ENCODE measurements at places on chromosomes 2 and 18.
A peak's percentile ranks its signal among the peaks of the same experiment; 100 is the strongest.

DNA sequence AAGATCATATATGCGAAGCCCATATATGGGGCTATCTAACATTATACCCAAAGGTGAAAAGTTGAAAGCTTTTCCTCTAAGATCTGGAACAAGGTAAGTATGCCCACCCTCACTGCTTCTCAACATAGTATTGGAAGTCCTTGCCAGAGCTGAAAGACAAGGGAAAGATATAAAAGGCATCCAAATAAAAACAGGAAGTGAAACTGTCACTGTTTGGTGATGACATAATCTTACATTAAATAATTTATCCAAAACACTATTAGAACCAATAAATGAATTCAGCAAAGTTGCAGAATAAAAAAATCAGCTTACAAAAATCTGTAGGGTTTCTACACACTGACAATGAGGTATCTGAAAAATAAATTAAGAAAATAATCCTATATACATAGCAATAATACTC lies 205.8 kb downstream of the INSIG2 start:
- DNase-seq: no peak

DNA sequence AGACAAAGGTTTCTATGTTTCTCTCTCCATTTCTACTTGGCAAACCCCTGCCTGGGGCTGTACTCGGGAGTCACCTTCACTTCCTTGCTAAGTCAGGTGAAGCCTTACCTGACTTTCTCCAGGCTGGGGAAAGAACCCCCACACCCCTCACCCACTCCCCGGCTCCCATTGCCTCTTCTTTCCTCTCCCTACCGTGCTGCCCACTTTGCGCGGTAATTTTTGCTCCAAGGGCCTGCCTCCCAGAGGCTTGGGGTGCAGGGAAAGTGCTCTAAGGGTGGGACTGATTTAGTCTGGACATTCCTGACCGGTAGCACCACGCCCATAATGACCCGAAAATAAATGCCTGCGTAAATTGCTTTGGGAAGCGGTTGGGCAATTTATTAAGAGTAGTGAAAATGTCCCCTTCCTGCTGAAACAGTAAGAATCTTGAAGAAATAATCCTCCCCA lies 49.1 kb upstream of the ATP6V1B1 start:
- DNase-seq: peak; percentile 45

DNA sequence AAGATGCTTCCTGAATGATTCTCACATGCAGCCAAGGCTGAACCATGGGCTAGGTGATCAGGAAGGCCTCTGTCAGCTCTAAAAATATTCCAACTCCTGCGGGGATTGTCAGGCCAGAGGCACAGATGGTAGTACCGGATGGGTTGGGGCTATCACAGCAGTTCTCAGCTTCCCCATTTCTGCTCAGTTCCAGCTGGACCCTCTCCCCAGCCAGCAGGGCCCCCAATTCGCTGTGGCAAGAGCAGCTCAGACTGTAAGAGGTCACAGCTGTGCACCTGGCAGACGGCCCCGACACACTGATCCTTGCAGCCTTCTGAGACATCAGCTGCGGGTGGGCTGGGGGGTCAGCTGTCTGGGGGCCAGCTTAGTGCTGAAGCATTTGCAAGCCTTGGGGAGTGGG lies 43.6 kb upstream of the TCF7L1 start:
- no peak for DNase-seq

DNA sequence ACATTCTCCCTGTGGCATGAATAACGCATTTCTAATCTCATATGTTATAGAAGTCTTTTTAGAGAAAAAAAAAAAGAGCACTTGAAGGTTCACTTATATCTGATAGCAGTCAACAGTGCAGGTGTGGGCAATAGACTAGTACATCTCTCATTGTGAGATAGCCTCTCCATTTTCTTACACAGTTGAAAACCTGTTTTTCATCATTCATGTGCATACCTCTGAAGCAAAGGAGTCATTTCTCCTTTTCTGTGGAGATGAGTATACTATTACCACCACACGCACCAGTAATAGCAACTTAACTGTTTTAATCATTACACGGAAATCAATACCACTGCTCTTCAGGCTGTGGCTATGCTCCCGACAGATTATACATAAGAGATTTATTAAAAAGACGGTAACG lies 1653.3 kb upstream of the TMEFF2 start:
- no peak for DNase-seq

DNA sequence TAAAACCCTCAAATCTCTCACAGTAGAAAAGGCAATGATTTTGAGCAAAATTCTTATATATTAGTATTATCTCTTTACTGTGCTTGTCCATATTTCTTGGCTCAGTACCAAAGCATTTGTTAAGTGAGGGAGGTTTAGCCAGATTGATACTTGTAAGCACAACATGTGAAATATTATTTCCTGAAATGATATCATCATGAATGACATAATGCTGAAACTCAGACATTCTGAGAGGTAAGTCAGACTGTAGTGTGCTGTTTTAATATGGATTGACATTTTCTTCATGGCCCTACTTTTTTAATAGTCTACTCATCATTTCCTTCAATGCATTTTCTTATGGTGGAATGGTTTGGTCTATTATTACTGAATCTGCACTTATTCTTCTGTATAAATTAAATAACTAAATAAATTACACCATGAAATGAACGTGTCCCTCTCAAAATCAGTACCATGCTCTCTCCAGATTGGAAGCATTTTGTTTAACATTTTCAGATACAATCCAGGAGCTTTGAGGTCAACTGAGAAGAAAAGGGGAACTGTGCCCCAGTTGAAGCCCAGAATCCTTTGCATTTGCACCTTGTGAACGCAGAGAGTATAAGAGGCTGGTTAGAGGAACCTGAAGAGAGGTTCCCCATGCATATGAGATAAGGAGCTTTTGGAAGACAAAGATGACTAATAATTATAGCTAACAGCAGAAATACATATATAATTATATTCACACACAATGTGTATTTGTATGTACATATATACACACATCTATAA lies 50.1 kb upstream of the CRACDL start:
- no peak for DNase-seq

- no peak for DNase-seq
Measured at GRCh38 chr2:190466819-190467446, 58.8 kb downstream of the MFSD6 start.

DNA sequence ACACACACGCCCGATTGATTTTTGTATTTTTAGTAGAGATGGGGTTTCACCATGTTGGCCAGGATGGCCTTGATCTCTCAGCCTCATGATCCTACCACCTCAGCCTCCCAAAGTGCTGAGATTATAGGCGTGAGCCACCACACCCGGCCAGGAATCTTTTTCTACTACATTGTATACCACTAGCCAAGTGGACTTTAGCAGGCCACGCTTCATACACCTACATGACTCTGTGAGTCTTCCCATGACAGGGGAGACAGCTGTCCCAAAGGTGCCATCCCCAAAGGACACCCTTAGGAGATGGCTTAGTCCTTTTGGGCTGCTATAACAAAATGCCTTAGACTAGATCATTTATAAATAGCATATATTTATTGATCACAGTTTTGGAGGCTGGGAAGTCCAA lies 32.8 kb downstream of the ERMN start:
- no peak for DNase-seq

- DNase-seq: no peak
Measured at GRCh38 chr2:168854651-168855050, 35.6 kb downstream of the SPC25 start.

DNA sequence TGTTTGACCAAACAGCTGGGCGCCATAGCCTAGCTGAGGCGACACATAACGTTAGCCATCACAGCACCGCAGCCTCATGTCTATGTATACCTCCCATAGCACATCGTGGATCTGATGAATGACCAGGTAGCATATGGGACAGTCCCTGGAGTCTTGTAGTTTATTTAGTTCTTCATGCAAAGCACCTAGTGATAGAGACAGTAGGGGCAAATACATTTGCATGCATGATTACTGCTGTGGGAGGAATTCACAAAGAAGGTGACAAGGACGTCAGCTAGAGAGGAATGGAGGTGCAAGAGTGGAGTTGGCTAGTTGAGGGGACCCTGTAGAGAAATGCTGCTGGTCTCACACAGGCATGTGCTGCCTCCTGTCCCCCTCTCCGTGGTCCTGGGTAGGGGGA lies 478.9 kb upstream of the HS6ST1 start:
- no peak for DNase-seq

DNA sequence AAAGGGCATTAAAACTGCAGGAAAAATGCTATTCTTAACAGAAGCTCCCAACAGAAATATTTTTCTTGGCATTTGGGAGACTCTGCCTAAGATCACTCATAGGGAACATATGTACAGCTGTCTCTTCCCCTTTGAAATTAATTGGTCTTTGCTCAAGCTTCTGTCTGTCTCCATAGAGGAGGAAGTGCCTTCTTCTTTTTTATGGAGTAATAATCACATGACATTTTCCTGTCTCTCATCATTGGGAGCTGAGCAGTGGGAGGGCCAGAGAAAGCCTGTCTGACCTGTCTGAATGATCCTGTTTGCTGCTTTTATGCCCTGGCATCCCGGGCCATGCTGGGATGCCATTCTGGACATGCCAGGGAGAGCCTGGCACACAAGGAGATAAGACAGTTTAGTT lies 145.6 kb downstream of the AQP4 start:
- no peak for DNase-seq

DNA sequence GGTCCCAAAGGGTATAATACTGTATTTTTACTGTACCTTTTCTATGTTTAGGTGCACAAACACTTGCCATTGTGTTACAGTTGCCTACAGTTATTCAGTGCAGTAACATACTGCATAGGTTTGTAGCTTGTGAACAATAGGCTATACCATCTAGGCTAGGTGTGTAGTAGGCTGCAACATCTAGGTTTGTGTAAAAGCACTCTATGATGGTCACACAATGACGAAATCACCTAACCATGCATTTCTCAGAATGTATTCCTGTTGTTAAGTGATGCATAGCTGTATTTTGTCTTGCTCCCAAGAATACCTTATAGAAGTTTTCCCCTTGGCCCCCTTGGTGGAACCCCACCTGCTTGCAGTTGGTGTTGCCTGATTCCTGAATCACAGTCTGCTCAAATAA lies 29.3 kb upstream of the AGFG1 start:
- no peak for DNase-seq

- no peak for DNase-seq
Measured at GRCh38 chr18:35525795-35526494, 28.2 kb upstream of the INO80C start.

GRCh38 chr2:212667751-212668316 lies 129.2 kb upstream of the ERBB4 start:
- DNase-seq: no peak

DNA sequence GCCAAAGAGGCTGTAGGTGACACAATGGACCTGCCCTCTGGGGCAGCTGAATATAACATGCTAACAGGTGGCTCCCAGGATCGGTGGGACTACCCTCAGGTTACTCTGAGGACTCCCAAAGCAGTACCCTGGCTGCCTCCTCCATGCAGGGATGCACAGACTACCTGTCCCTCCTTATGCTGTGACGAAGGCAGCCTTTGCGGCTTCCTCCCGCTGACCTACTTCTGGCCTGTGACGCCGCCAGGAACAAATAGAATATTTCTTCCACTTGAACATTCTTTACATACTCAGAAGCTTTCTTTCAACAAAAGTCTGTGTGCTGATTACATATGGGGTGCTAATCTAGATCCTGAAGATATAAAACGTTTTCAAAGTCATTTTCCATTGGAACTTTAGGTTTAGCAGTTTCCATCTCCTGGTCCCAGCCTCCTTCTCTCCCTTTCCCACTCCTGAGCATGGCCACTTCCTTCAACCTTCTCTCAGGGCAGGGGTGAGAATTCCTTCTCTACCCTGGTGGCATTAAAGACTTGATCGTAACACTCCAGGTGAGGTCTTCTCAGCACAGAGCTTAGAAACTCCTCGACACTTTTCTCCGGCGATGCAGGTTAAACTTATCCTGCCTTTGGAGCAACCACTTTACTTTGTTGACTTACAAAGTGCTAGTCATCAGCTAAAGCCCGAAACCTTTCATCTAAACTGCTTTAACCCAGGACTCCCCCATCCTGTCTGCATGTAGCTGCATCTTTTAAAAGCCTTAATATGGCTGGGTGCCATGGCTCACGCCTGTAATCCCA lies 58.9 kb upstream of the STK17B start:
- DNase-seq: no peak

GRCh38 chr18:7304061-7304370 lies 73.1 kb downstream of the LRRC30 start:
- no peak for DNase-seq

DNA sequence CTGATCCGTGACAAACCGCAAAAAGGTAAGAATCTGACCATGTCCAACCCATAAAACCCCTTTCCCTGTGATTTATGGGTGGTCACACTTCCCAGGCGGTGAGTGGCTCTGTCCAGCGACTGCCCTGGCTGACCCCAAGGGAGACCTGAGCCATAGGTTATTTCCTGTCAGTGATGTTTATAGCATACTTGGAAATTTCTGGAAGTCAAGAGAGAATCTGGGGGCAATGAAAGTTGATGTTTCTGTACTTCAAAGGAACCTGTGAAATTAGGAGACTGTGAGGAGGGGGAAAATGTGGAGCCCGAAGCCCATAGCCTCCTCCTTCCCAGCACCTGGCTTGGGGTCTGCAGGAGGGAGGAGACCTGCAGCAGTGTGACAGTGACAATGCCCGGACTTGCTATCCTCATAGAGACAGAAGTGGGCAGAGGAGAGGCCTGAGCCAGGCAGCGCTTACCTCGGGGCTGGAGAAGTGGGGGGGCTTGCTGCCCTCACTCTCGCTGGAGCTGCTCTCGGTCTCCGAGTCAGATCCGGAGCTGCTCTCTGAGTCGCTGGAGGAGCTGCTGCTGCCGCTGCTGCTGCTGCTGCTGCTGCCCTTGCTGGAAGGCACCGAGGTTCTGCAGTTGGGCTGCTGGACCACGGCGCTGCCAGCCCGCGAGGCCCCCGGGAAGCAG lies 111.3 kb upstream of the REV1 start:
- no peak for DNase-seq

DNA sequence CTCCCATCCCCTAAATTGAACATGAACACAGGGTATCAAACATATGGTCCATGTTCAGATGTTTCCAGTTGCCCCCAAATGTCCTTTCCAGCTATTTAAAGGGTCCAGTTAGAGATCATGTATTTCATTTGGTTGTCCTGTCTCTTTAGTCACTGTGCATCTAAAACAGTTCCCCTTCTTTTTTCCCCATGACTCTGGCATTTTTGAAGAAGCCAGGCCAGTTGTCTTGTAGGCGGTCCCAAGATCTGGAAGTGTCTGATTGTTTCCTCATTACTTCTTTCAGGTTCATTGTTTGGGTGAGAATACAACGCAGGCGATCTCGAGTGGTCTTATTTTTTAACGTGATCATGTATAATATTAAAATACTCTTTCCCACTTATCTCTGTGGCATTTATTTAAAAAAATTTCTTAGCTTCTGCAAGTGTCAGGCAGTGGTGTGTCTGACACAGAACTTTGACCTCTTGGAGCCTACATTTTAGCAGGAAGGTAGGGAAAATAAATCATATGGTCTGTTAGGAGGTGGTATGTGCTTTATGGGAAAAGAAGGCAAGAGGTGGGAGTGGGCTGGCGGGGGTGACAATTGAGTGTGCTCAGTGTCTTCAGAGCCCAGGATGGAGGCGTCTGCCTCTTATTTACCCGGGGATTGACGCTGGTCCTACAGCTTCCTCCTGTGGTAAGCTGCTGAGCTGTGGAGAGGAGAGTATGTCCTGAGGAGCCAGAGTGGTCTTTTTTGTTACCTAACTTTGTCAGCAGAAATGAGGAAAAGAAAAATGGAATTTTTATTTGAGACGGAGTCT lies 8.1 kb downstream of the RAB31 start:
- no peak for DNase-seq

GRCh38 chr2:240611601-240612210 lies 13.6 kb upstream of the GPR35 start:
- DNase-seq: no peak

Measured in coronary artery (tissue), 2 donors.